ENCODE measurements at places on chromosomes 2 and 18.

DNA sequence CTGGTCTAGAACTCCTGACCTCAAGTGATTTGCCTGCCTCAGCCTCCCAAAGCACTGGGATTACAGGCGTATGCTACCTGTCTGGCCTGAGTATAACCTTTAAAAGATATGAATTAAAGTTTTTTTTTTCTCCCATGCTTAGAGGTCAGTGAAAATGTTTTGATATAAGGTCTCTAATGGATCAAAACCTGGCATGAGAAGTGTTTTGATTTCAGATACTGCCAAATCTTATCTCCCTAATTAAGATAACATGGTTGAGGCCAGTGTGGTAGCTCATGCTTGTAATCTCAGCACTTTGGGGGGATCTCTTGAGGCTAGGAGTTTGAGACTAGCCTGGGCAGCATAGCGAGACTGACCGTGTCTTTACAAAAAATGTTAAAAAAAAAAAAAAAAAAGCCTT lies 41.2 kb downstream of the SNRPD1 start:
- DNase-seq: no peak

- no peak for DNase-seq
Observed at GRCh38 chr18:22841840-22842239, 91.3 kb upstream of the RBBP8 start.

DNA sequence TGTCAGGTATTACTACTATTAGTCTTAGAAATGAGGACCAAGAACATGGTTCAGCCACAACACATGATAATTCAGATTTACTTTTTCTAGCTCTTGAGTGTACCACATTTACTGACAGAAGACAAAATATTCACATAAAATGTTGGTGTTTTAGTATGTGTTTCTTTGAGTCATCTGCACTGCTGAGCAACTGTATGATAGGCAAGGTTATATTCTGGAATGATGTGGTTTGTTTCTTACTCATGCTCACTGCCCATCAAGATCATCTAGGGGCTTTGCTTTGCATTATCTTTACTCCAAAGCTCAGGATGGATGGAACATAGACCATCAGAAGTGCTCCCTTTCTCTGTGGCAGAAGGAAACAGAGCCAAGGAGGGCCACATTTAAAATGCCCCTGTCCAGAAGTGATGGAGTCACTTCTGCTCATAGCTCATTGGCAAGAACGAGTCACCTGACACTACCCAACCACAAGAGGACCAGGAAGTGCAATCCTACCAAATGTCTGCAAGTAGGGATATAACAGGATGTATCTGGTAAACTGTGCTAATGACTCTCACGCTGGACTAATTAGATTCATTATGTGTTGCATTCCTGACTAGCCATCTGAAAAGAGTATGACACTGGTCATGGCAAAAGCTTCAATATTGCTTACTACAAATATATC lies 81.5 kb downstream of the DIS3L2 start:
- peak; percentile 27 for DNase-seq

GRCh38 chr2:156057647-156058046 lies 274.9 kb downstream of the NR4A2 start:
- no peak for DNase-seq

DNA sequence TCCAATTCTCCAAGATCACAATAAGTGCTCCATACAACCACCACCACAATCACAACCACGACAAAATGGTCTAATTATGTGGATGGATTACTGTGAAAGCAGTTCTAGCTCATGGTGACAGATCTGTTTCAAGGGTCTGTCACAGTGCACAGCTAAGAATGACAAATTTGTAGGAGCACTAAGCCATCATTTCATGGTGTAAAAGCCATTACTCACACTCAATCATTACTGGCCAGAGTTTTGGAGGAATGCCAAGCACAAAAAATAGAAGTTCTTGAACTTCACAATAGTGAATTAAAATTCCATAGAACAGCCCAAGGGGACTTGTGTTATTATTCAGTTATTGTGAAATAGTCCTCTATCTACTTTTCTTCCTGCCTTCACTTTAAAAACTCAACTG lies 2.3 kb downstream of the CPS1 start:
- no peak for DNase-seq

DNA sequence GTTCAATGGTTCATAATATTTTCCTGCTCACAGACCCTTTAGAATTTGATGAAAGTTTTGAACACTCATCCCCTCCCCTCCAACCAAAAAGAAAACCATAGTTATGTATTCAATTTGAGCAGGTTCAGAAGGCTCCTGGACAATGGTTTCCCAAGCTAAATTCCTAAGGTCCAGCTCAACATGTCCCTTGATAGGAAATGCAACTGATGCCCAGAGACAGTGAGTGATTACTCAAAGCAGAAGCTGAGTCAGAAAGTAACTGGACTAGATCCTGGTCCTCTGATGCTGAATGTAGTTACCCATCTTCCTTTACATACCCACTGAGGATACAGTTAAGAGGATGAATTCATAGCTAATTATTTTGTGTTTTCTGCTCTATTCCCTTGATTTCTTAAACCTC lies 218.9 kb upstream of the NCKAP5 start:
- peak; percentile 21 for DNase-seq

DNA sequence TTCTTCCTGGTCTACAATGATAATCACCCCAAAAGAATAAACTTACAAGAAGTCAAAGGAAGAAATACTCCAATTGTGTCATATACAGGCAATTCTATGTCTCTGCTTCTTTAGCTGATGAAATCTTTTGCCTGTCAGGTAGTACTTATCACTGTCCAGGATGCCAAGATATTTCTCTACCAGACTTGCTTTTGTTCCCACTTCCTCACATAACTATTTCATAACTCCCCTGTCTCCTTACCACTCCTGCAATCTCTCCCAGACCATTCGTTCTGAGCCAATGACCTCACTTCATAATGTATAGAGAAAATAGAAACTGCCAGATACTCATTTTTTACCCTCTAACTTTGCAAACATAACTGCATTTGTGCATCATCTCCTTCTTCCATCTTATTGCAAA lies 39.1 kb downstream of the HNMT start:
- no peak for DNase-seq
